Osteoblast (primary cell): ENCODE measurements at places on chromosomes 5 and 9. TPM values are rescaled to one million over a fixed set of nuclear protein-coding genes. Genes with fewer than 3 reads are reported as not detected.

GRCh38 chr9:79123415-79123814 lies 448.4 kb upstream of the TLE4 start:
- no peaks in the 10 kb centered on the region for H3K27me3 ChIP-seq
- no peak for DNase-seq
- no peaks in the 10 kb centered on the region for H3K4me1 ChIP-seq
- H3K36me3 ChIP-seq = no peaks in the 10 kb centered on the region
- H3K27ac ChIP-seq = no peak overlapping the region

- H3K27ac ChIP-seq = no peak overlapping the region
- peak; percentile 46 for DNase-seq
- H3K27me3 ChIP-seq = peaks cover 6% of the 10 kb centered on the region
- H3K36me3 ChIP-seq = no peaks in the 10 kb centered on the region
Measured at GRCh38 chr9:135076876-135077430, 10.5 kb upstream of the OLFM1 start.

DNA sequence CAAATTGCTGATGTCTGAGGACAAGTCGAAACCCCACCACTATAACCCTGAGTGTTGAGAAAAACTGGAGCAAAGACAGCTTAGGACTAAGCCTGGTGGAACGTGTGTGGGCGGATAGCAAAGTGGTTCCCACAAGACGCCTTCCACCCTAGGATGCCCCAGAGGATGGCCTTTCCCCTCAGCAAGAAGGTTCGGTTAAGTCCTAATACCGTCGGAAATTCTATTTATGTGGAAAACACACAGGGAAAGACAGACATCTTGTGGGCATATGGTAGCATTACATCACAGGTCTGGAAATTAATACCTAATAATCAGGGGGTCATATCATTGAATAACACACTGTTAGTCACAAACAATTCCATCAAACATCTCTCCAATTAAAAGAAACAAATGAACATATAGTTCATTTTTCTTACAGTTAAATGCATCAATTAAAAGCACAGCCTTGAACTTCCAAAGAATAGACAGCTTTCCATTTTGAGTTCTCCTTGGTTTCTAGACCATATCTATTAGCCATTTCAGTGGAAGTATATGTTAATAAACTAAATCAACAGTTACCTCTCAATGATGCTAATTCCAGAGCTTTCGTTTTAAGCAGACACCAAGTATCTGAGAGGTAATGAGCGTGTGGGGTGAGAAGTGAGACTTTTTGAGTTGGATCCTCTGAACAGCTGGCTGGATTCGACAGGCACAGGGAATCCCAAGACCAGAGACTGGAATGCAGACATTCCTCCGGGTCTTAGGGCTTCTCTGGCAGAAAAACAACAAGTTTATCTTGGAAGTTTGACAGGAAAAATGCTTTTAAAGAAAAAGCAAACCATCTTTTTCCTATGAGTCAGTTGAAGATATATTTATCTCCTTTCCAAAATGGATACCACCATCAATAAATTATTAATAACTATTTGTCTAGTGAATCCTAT lies 2.9 kb upstream of the ICE1 start:
- H3K36me3 ChIP-seq = no peaks in the 10 kb centered on the region
- DNase-seq = peak; percentile 92
- H3K4me3 ChIP-seq = peak overlapping the region; percentile 32
- H3K27ac ChIP-seq = peak overlapping the region; percentile 81
- peaks cover 49% of the 10 kb centered on the region for H3K4me1 ChIP-seq

DNA sequence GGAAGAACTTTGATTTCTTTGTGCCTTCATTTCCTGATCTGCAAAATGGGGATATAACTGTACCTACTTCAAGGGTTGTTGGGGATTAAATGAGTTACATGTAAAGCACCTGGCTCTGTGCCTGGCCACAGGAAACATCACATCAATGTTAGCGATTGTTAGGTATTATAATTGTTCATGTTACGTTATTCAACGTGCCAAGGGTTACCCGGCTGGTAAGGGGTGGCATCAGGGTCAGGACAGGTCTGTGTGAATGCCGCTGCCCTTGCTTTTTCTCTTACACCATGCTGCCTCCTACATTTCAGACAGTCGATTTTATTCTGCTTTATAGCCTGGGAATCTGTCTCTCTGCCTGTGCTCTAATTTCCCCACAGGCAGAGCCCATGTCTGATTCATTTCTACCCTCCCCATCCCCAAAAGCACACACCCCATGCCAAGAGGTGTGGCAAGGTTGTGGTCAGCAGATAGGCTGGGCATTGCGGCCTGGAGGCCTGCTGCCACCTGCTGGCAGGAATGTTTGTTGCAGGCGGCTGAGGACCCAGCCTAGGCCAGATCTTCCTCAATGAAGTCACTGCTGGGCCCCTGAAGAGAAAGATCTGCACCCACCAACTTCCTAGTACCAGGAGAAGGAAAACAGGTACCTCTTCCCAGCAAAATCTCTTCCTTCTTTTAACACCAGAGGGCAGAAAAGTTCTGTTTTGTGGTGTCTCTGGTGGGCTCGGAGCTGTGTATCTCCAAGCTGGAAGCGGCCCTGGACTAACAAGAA lies 5.3 kb downstream of the ANKS6 start:
- peaks cover 23% of the 10 kb centered on the region for H3K4me1 ChIP-seq
- peak overlapping the region; percentile 29 for H3K27ac ChIP-seq
- DNase-seq = peak; percentile 100
- no peaks in the 10 kb centered on the region for H3K36me3 ChIP-seq

GRCh38 chr9:75186767-75187380 lies 98.6 kb downstream of the OSTF1 start:
- peaks cover 10% of the 10 kb centered on the region for H3K4me1 ChIP-seq
- H3K36me3 ChIP-seq = no peaks in the 10 kb centered on the region
- DNase-seq = no peak
- H3K27me3 ChIP-seq = no peaks in the 10 kb centered on the region

DNA sequence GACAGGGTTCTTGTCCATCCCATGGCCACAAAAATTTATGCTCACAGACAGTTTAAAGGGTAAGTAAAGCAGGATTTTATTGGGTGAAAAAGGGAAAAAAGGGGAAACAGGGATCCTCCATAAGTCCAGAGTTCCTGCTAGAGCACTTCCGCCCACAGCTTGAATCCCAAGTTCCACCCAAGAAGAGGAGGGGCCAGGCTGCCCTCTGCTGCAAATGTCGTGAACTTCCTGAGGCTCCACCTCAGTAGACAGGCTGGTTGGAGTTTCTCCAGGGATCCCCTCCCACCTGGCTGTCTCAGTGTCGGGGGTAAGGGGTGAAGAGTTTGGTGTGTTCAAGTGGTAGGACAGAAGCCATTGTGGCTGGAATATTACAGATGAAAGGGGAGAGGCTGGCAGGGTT lies 275.0 kb upstream of the SGCD start:
- DNase-seq = no peak
- no peaks in the 10 kb centered on the region for H3K27me3 ChIP-seq
- H3K36me3 ChIP-seq = no peaks in the 10 kb centered on the region
- no peak overlapping the region for H3K4me3 ChIP-seq
- no peaks in the 10 kb centered on the region for H3K4me1 ChIP-seq

DNA sequence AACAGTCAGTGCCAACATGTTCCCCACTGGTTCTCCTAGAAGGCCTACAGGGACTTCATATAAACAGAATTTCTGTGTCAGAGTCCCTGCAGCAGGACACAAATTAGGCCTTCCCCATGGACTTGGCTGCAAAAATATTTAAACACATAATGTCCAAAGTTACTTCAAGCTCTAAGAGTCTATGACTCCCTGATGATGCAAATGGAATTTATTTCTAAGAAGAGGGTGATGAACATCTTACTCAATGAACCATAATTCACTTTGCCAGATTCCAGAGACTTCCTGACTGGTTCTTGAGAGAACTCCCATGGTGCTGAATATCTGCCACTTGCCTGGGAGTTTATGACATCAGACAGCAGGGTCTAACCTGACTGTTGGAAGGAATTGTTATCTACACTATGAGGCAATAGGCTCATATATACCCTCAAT lies 32.7 kb upstream of the ADRA1B start:
- H3K4me1 ChIP-seq = peaks cover 17% of the 10 kb centered on the region
- no peaks in the 10 kb centered on the region for H3K27me3 ChIP-seq
- no peaks in the 10 kb centered on the region for H3K36me3 ChIP-seq
- no peak overlapping the region for H3K4me3 ChIP-seq
- peak overlapping the region; percentile 29 for H3K27ac ChIP-seq
- DNase-seq = peak; percentile 77

- H3K27me3 ChIP-seq = no peaks in the 10 kb centered on the region
- no peak for DNase-seq
- no peaks in the 10 kb centered on the region for H3K4me1 ChIP-seq
- H3K27ac ChIP-seq = no peak overlapping the region
Measured at GRCh38 chr9:102922526-102922925, 72.6 kb upstream of the CYLC2 start.

- H3K36me3 ChIP-seq = no peaks in the 10 kb centered on the region
- peak overlapping the region; percentile 68 for H3K27ac ChIP-seq
- peaks cover 39% of the 10 kb centered on the region for H3K4me1 ChIP-seq
- no peak overlapping the region for H3K4me3 ChIP-seq
Measured at GRCh38 chr5:169350759-169351240, 49.9 kb upstream of the SLIT3 start.

DNA sequence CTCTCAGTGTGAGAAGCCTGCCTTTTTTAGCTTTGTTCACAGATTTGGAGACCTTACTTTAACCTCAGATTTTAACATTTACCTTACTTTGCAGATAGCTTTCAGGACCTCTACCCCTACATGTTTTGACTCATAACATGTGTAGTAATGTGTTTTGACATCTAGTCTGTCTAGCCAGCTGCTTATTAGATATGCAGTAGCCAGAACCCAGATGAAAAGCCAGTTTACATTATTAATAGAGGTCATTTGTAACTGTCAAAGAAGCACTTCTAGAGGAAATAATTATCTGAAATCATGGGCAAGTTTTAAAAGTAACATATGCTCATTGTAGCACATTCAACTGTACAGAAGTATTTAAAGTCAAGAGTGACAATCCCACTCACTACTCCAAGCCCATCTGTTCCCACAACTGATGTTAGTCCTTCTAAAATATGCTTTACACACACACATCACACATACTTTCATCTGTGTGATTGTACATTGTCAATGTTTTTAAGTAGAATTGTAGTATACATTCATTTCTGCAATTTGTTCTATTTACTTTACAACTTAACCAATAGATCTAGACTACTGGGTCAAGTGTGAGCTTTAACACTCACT lies 71.8 kb upstream of the NIPAL4 start:
- no peaks in the 10 kb centered on the region for H3K27me3 ChIP-seq
- H3K27ac ChIP-seq = peak overlapping the region; percentile 90
- no peaks in the 10 kb centered on the region for H3K36me3 ChIP-seq
- H3K4me1 ChIP-seq = peaks cover 60% of the 10 kb centered on the region
- no peak overlapping the region for H3K4me3 ChIP-seq
- no peak for DNase-seq

GRCh38 chr5:140355546-140355945 lies 4.4 kb upstream of the SLC4A9 start:
- no peak overlapping the region for H3K4me3 ChIP-seq
- no peak overlapping the region for H3K27ac ChIP-seq
- no peaks in the 10 kb centered on the region for H3K36me3 ChIP-seq
- peaks cover 8% of the 10 kb centered on the region for H3K4me1 ChIP-seq
- no peaks in the 10 kb centered on the region for H3K27me3 ChIP-seq

- peaks cover 3% of the 10 kb centered on the region for H3K36me3 ChIP-seq
- peaks cover 5% of the 10 kb centered on the region for H3K4me1 ChIP-seq
- H3K27me3 ChIP-seq = no peaks in the 10 kb centered on the region
Measured at GRCh38 chr5:172123269-172123692, 64.7 kb downstream of the STK10 start.

DNA sequence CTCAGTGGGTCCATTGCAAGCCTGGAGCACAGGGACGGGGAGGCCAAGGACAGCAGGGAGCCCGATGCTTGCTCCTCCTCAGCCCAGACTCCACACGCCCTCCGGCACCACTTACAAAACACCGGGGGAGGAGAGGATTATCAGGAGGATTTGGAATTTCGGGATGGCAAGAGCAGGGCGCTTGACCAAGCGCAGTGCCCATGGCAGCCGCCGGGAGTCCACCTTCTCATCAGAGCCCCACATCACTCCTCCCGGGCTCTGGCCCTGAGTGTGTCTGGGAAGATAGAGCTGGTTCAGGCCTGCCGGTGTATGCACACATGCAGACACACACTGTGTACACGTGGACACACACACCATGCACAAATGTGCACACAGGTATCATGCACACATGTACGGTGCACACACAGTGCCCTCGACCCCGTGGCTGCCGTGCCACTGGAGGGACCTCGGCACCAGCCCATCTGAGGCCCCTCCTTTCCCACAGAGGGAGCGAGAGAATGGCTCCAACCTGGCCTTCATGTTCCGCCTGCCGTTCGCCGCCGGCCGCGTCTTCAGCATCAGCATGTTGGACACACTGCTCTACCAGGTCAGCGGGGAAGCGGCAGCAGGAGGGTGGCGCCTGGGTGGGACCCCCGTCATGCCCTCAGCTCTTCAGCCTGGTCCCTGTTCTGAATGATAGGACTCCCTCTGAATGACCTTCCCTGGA lies 81.7 kb downstream of the KCNT1 start:
- no peak overlapping the region for H3K27ac ChIP-seq
- H3K4me3 ChIP-seq = no peak overlapping the region
- no peak for DNase-seq
- peaks cover 3% of the 10 kb centered on the region for H3K27me3 ChIP-seq
- H3K4me1 ChIP-seq = no peaks in the 10 kb centered on the region
- H3K36me3 ChIP-seq = no peaks in the 10 kb centered on the region

DNA sequence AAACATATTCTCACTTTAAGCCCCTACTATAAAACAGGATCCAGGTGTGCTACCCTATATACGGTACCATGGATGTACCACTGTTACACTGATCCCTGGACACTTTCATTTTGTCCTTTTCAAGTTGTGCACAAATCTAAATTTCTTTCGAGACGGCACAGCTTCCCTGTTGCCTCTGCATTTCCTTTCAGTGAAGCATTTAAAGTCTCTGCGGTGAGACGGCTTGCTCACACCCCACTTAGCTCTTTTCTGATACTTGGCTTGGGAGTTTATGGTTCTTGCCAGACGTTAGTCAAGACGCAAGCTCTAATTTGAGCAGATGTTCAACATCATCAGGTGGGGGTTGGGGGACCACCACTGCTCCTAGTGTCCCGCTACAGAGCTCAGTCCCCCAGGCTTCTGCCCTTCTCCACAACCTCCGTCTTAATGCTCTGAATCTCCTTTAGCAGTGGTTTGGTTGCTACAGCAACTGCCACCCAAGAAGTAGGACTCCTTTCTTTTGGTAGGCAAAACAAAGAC lies 15.8 kb downstream of the F2RL2 start:
- no peak for DNase-seq
- H3K4me3 ChIP-seq = peak overlapping the region; percentile 46
- H3K27me3 ChIP-seq = no peaks in the 10 kb centered on the region
- H3K36me3 ChIP-seq = no peaks in the 10 kb centered on the region
- H3K4me1 ChIP-seq = peaks cover 24% of the 10 kb centered on the region
- peak overlapping the region; percentile 22 for H3K27ac ChIP-seq

- DNase-seq = no peak
- H3K4me1 ChIP-seq = no peaks in the 10 kb centered on the region
- no peaks in the 10 kb centered on the region for H3K36me3 ChIP-seq
- no peaks in the 10 kb centered on the region for H3K27me3 ChIP-seq
Measured at GRCh38 chr5:100634937-100635534, 99.9 kb downstream of the FAM174A start.

- no peaks in the 10 kb centered on the region for H3K36me3 ChIP-seq
- H3K4me1 ChIP-seq = no peaks in the 10 kb centered on the region
- H3K27ac ChIP-seq = no peak overlapping the region
- no peak for DNase-seq
Measured at GRCh38 chr5:16065831-16066230, 113.8 kb downstream of the MARCHF11 start.

HEMGN gene
- not detected in 2 replicates for total RNA-seq

F2RL2 gene
- 1.1 and 1.5 TPM in 2 replicates for total RNA-seq

IL9 gene
- not detected in 2 replicates for total RNA-seq

FNIP1 gene
- total RNA-seq = 108 and 116 TPM in 2 replicates

GLRA1 gene
- not detected in 2 replicates for total RNA-seq

BHMT gene
- not detected in 2 replicates for total RNA-seq

SPATA24 gene
- 2.9 and 3.6 TPM in 2 replicates for total RNA-seq

BHMT2 gene
- 8.3 and 12.1 TPM in 2 replicates for total RNA-seq
